ENCODE measurements at places on chromosomes 4 and X. TPM values are rescaled to one million over a fixed set of nuclear protein-coding genes. Genes with fewer than 3 reads are reported as not detected.

SPANXD gene
- total RNA-seq, result not detected

TBC1D19 gene
- total RNA-seq, result 5.2 TPM

SRD5A3 gene
- 5.7 TPM for total RNA-seq

KLF8 gene
- 15.2 TPM for total RNA-seq

RTL9 gene
- not detected for total RNA-seq

SUPT20HL1 gene
- total RNA-seq, result not detected

RASL11B gene
- 0.69 TPM for total RNA-seq

SLC34A2 gene
- not detected for total RNA-seq

DCTD gene
- total RNA-seq, result 75.7 TPM

XPNPEP2 gene
- total RNA-seq, result 0.07 TPM

JAKMIP1 gene
- 0.13 TPM for total RNA-seq

PDZD11 gene
- 18.5 TPM for total RNA-seq

SAGE1 gene
- not detected for total RNA-seq

BCORL1 gene
- 8.0 TPM for total RNA-seq

MCTS1 gene
- 49.8 TPM for total RNA-seq

- no peak for DNase-seq
Observed at GRCh38 chr4:186845137-186845842, 121.6 kb upstream of the FAT1 start.

DNA sequence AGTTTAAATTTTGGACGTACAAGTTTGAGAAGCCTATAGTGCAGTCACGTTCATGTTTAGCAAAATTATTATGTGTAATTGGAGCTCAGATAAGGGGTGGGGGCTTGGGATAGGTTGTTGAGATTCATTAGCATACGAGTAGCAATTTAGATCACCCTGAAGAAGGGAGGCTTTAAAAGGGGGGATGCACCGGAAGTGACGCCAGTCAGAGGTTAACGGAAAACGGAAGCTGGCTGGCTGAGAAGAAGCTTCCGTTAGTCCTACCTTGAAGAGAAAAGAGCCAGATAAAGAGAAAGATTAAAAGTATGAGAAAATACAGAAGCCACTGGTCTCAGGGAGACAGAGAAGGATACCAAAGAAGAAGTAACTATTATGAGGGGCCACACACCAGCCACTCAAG, 1.1 kb upstream of the NXT2 start:
- DNase-seq, result no peak

DNA sequence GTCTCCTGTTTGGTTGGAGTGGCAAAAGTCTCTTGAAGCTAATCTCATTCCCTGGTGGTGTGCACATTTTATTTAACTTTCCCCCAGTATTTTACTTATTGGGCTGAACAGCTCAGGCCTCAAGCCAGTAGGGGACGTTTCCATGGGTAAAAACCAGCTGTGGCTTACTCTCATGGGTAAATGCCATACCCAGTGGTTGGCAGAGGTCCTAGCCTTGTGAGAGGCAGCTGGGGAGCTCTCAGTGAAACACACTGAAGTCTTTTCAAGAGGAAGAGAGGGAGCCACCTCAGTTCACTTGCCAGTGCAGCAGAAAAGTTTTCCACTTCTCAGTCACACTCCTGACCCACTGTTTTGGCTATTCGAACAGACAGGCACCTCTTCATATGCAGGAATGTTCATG, 1964.2 kb downstream of the ARAP2 start:
- no peak for DNase-seq

GRCh38 chrX:131045726-131046125, 12.4 kb upstream of the ARHGAP36 start:
- no peak for DNase-seq

- DNase-seq, result no peak
Observed at GRCh38 chrX:11419102-11419501, 125.9 kb downstream of the AMELX start.

- DNase-seq, result no peak
Observed at GRCh38 chr4:150501009-150501727, 80.8 kb upstream of the MAB21L2 start.

GRCh38 chrX:55057675-55058249, 17.1 kb upstream of the PAGE2B start:
- no peak for DNase-seq

GRCh38 chr4:122890147-122890795, 32.1 kb downstream of the NUDT6 start:
- DNase-seq, result no peak

GRCh38 chr4:16583764-16584163, 314.7 kb downstream of the LDB2 start:
- no peak for DNase-seq

DNA sequence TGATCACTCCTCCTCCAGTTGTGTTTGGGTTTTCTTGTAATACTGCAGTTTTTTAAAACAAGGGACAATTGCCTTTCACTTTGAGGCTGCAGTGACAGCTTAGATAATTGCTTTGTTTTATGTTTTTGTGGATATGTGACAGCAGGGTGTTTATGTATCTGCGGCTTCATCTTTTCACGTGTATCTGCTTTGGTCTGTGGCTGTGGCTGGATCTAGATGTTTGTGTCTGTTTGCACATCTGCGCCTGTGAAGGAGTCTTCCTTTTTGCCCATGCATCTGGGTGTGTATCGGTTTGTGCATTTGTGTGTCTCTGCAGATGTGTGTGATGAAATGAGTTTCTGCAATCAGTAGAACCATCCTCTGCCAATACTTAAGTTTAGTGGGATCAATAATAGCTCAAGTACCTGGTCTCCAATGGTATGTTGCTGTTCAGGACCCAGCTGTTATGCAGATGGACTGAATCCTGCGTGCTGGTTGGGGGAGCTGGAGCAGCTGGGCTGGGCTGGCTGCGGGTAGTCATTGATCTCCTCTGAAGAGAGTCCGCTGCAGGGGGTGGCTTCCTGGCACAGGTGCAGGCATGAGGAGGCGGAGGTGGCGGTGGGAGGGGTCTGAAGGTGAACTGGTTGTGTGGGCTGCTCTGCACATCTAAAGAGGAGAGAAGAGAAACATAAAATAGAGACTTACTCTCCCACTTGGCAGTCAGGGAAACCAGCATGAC, 390.3 kb downstream of the SH2D1A start:
- no peak for DNase-seq

DNA sequence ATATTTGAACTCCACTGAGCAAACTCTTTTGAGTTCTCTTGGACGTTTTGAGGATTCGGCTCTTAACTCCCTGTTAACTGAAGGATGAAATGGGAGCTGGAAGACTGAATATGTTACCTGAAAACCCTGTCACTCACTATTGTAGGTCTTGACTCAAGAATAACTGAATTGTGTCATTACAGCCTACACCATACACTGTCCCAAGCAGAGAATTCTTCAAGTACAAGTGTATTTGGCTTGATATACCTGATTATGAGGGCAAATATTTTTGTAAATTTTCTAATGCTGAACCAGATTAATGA, 276.1 kb downstream of the CFAP299 start:
- DNase-seq, result no peak

GRCh38 chrX:80817002-80817401, 7.3 kb upstream of the BRWD3 start:
- DNase-seq, result no peak

- no peak for DNase-seq
Observed at GRCh38 chrX:69424161-69424560, 80.0 kb upstream of the NALF2 start.

- no peak for DNase-seq
Observed at GRCh38 chrX:137195991-137196390, 162.2 kb upstream of the GPR101 start.

Measured in activated B cell treated with CpG ODN at 0.5 μM for 24 hours (primary cell).